AG04449 (cell line): ENCODE measurements at places on chromosomes 6 and 20.

- no peak for DNase-seq
These were observed 166.1 kb upstream of the PRDM1 start for GRCh38 chr6:105920071-105920470.

DNA sequence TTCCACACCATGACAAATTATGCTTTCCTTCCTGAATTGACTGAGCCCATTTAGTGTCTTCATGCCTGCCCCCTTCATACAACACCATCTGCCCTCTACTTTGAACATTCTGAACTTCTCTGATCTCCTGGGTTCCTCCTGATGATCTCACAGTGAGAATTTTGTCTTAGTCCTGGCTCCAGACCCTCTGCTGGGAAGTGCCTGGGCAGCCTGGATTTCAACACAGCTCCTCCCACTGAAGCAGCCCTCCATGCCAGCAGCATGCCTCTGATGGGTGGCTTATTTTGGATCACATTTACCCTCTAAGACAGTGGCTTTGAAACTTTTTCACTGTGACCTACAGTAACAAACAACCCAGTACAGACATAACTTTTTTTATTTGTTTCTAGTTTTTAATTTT, 41.5 kb downstream of the DSE start:
- DNase-seq: no peak

DNA sequence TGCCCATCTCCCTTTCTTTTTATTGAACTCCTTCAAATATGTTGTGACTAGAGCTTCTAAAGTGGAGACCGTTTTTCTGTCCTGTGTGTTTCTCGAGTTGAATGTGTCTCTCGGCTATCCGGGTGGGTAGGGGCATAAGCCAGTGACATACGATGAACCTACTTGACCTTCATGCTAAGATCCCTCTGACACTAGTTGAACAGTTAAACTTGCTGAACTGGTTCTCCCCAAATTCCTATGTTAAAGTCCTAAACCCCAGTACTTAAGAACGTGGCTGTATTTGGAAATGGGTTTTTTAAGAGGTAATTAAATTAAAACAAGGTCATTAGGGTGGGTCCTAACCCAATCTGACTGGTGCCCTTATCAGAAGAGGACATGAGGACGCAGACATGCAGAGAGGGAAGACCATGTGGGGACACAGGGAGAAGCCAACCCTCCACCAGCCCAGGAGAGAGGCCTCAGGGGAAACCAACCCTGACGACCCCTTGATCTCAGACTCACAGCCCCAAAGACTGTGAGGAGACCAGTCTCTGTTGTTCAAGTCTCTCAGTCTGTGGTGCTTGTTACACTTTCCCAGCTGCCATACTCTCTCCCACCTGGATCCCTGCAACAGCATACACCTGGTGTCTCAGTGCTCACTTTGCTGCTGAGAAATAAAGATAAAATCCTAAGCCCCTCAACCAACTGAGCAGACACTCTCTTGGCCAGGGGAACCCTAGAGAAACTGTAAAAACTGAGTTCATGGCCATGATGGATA, 208.4 kb downstream of the MYLK4 start:
- DNase-seq: no peak

DNA sequence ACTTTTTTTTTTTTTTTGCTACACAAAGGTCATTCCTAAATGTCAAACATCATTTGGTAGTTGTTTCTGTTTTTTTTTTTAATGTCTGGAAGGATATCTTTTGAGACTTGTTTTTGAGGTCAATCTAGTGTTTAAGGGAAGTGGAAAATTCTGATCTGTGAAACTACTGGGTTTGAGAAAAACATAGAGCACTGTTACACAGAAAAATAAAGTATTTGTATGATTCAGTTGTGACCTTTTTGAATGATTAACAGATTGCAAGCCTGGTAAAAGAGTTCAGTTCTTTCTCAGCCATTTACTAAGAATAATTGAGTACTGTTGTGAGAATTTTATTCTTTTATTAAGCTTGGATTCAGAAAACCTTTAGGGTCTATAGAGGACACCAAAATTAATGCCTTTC, 276.7 kb downstream of the ADGRB3 start:
- DNase-seq: no peak

DNA sequence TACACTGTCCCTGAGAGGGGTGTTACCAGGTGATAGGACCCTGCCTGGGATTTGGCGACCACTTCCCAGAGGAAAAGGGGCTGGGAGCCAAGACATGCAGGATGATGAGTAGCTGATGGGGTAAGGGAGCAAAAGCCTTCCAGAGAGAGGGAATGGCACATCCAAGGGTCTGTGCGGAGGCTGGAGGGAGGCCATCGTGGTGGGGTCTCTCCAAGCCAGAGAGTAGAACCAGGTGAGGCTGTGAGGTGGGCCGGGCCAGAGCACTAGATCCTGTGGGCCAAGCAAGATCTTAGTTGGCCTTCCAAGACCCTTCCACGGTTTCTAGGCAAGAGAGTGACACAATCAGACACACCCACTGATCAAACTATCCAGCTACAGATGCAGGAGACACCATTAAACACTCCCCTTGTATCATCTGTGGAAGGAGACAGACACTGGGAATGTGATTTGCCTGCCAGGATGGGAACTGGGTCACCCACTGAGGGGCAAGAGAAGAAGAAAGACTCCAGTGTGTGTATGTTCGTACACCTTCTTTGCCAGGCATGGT, 128.9 kb downstream of the BANF2 start:
- DNase-seq: no peak

DNA sequence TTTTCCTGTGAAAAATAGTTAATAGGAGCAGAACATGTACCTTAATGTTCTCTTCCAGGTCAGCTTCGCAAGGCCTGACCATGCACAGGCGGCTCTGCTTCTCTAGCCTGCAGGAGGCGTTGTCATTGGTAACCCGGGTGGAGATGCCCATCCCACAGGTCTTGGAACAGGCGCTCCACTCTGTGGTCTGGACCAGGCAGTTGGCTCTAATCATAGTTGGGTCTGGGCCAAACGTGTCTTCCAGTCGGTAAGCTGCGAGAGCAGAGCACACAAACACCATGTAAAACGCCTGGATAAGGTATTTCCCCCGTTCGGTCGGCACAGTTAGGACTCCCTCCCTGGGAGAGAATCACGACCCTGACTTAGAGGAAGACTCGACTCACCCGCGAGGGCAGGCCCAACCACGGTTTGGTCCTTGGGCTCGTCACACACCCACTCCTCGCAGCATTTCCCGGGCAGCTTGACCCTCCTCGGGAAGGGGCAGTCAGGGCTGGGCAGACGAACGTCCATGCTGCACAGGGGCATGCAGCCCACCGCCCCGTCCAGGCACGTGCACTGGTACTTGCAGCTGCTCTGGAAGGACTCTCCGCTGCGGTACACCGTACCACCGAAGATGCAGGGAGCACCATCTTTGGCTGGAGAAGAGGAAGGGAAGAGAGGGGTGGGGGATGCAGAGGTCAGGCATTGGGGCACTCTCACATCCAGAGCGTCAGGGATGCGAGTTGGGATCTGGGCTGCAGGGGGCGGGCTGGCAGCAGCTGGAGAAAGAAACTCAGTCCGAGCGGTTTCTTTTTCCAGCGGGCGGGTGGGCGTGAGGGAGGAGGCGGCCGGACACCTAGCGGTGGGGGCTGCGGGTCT, 1.0 kb downstream of the CCN2 start:
- peak; percentile 79 for DNase-seq

- no peak for DNase-seq
These were observed 29.8 kb downstream of the ARHGAP40 start for GRCh38 chr20:38631155-38632022.

GRCh38 chr6:160111806-160112205, 9.8 kb upstream of the SLC22A1 start:
- no peak for DNase-seq

DNA sequence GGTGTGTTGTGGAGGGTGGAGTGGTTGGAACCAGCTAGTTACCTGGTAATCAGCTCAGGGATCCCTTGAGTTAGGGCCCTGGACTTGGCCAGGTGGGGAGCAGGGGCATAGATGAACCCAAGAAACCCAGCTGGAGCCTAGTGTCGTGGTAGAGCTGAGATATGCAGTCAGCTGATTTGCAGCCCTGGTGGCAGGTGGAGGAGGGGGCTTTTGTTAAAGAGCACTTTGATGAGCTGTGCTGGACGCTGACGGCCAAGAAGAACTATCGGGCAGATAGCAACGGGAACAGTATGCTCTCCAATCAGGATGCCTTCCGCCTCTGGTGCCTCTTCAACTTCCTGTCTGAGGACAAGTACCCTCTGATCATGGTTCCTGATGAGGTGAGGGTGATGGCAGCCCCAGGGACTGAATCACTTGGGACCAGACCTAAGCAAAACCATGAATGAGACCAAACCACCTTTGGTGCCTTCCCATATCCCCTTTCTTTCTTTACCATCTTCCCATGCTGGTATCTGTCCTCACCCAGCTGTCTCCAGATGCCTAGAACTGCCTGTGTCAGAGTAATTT, 12.7 kb downstream of the DEF6 start:
- DNase-seq: no peak

DNA sequence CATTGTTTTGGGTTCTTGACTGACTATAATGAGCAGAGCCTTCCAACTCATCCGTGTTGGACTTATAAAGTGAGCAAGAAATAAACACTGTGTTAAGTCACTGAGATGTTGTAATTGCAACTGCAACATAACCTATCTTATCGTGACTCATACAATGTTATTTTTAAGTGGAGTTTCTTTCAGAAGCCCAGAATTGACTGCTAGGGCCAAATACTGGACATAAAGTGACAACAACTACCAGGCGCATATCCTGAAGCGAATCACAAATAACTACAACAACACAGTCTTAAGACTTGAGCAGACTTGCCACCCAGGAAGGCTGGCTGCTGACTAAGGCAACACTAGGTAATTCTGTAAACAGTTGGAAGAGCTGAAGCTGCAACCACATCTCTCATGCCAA, 326.6 kb downstream of the COL12A1 start:
- peak; percentile 79 for DNase-seq

DNA sequence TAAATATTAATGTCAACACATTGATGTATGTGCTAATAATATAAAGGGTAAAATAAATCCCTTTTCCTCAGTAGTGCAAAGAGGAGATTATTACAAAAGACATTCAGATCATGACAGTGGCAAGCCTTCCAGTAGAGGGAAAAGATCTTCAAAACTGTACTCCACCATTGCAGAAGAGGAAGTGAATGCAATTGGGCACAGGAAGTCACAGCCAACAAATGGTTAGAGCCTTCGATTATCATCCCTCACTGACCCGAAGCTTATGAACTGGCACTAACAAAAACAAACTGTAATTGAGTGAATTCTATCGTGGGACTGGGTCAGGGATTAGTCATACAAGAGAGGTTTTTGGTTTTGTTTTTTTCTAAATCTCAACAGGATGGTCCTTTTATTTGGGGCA, 39.3 kb upstream of the SCGN start:
- DNase-seq: no peak

DNA sequence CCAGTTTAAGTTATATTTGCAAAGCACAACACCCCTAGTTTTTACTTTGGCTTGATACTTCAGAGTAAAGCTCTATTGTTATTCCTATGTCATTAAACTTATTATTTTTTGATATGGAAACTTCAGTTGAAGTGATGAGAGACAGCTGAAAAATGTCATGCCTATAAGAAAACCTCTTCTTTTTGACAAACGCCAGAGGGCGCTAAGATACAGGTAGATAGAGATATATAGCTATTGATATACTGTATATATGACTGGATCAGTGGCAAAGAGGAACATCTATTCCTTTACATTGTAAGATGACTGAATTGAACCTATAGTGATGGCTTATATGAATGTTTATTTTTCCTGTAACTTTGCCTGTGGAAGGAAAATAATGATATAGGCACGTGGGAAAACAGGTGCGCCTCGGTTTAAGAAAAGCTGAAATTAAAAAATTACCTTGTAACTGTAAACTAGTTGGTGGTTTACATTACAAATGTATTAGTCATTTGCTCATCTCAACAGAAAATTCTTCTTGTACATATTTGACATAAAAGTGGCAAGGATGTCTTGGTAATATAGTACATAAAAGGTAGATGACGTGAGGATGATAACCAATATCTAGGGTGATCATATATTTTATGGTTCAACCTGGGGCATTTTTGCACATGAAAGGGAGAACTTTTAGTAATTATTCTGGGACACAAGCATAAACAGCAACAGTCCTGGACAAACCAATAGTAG, 74.1 kb downstream of the LAMA4 start:
- peak; percentile 66 for DNase-seq

GRCh38 chr20:1324598-1325172, 4.3 kb downstream of the SDCBP2 start:
- no peak for DNase-seq

DNA sequence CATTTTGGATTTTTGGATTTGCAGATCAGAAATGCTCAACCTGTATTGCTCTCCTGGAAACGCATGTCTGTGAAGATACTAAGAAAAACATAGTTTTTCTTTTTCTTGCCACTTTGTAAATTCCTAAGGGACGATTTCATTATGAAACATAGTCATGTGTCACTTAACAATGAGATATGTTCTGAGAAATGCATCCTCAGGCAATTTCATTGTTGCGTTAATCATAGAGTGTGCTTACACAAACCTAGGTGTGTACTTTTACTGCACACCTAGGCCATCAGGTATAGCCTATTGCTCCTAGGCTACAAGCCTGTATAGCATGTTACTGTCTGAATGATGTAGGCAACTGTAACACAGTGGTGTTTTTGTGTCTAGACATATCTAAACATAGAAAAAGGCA, 13.4 kb upstream of the THEMIS start:
- no peak for DNase-seq

DNA sequence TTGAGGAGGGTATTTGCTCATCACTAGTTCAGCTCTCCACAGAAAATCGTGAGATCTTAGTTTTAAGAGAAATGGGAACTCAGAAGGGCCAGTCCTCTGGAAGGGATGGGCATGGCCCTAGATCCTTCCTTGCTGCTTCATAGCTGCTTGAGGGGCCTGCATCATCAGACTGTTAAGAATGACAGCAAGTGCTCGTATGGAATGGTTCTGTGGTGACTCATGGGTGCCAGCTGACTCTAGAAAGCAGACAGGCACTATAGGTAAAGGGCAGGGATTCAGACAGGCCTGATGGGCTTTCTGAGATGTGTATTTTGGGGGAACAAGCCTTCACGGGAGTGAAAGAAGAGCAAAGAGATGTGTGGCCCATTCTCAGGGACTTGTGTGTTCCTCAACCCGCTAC, 90.8 kb downstream of the MYLK4 start:
- no peak for DNase-seq

DNA sequence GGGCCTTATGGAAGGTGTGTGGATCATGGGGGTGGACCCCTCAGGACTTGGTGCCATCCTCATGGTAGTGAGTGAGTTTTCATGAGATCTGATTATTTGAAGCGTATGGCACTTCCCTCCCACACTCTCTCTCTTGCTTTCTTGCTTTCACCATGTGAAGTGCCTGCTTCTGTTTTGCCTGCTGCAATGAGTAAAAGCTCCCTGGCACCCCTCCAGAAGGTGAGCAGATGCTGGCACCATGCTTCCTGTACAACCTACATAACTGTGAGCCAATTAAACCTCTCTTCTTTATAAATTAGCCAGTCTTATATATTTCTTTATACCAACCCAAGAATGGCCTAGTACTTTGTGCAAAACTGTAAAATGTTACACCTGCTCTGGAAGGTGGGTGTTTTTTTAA, 396.8 kb upstream of the HS3ST5 start:
- DNase-seq: no peak
